ENCODE measurements at places on chromosomes 4 and X.

GRCh38 chr4:145531223-145531622 lies 49.6 kb downstream of the SMAD1 start:
- no peak for DNase-seq

GRCh38 chr4:145951931-145952330 lies 13.3 kb upstream of the ZNF827 start:
- no peak for DNase-seq

- peak; percentile 79 for DNase-seq
Observed at GRCh38 chrX:13381514-13381913, 61.7 kb upstream of the ATXN3L start.

DNA sequence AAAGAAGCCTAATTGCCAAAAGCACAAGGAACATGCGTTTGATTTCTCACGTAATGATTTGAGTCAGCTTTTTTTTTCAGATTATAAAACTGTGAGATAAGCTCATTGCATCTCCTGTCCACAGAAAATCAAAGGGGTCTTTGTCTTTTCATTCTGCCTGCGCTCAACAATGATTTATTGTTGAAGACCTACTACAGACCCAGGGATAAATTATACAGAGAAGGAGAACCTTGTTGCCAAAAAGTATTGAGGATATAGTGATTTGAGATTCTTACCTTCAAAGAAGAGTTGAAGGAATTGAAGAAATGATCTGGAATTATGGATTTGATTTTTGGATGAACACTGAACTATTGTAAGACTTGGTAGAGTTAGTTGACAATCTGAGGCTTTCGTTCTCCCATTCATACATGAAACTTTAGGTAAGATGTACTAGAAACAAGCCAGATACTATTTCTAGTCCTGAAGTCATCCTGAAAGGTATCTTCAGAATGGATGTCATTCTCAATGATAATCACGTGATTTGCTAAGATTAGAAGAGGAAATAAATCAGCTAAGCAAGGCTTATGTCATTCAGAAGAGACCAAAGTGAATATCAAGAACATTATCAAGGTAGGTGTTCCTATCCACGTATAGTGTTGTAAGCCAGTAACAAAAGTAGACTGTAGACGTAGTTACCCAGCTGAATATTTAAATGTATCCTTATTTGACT lies 71.1 kb upstream of the SCOC start:
- DNase-seq = no peak

- DNase-seq = peak; percentile 88
Observed at GRCh38 chrX:134734466-134734952, 76.2 kb upstream of the PLAC1 start.

- peak; percentile 98 for DNase-seq
Observed at GRCh38 chr4:100299046-100299840, 109.0 kb upstream of the DDIT4L start.

DNA sequence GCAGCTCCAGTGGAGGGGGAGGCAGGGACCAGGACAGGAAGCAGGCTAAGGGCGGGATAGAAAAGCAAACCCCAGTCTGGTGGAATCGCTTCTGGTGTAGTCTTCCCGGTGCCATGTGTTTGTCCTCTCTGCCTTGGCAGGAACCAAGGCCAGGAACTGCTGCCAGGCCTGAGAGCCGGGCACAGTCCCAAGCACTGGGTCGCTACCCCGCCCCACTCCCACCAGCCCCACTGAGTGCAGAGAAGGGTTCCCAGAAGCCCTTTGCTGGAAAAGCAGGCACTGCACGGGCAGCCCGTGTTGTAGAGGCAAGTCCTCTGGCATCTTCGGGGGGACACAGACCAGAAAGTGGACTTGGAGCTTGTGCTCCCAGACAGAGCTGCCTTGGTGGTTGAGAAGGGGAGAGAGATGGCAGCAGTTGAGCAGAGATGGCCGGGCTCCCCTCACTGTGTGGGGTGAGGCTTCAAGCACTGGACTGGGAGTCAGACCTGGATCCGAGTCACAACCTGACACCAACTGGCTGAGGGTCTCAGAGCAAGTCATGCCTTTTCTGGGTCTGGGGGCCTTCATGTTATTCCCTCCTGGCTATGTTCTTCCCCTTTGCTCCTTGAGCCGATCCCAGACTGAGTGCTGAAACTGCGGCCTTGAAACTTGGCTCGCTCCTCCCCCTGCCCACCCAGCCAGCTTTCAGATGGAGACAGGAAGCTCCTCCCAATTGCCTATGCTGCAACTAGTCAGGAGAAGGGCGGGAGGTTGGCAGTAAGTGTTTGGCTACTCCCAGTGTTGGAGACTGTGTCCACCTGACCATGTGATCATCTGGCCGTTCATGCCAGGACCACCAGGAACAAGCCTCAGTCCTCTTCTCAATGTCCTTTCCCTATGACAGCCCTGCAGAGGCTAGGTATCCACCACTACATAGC lies 59.7 kb upstream of the MTM1 start:
- DNase-seq = no peak

DNA sequence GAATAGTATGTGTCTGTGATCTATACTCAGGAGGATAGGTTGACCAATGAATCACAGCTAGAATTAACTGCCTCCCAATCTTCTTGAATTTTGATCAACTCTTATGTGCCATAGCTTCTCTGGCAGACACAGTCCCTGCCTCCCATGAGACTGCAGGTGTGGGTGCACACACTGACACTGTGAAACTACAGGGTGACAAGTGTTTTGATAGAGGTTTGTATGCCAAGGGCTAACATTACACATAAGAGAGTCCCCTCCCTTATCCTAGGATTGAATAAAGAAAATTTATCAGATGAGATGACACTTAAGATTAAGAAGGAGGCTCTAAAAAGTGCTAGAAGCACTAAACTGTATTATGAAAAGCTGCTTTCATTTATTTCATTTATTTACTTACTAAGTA lies 218.4 kb upstream of the BMP3 start:
- no peak for DNase-seq

- peak; percentile 58 for DNase-seq
Observed at GRCh38 chr4:112938461-112939058, 110.9 kb upstream of the ANK2 start.

GRCh38 chrX:124764354-124764753 lies 418.0 kb downstream of the SH2D1A start:
- DNase-seq = no peak

GRCh38 chrX:44733931-44734330 lies 109.9 kb upstream of the DUSP21 start:
- DNase-seq = no peak

DNA sequence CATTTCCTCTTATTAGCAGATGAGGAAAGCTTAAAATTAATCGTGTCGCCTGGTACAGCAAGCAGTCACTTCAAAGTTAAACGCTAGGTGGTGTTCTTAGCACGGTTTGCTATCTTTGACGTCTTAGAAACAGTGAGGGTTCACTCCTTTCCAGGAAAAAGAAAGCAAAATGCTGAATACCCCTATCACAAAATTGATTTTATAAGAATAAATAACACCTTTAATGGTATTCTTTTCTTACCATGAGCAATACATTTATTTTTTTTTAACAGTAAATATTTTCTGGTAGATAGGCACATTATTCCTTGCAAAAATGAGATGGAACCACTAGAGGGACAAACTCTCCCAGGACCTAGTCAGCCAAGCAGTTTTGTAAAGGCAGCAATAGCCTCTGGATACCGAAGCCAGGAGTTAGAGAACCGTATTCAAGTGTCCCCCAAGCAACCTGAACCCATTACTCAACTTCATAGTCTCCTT lies 153.9 kb downstream of the KDR start:
- peak; percentile 51 for DNase-seq

GRCh38 chrX:103356130-103356798 lies at the start of gene TCEAL9:
TSS of gene TCEAL9 (plus strand) at chrX:103356506. CDS start at chrX:103357685, 1,179 bp downstream.
- DNase-seq = peak; percentile 82

- DNase-seq = no peak
Observed at GRCh38 chrX:56284269-56284668, 52.1 kb downstream of the KLF8 start.

- DNase-seq = no peak
Observed at GRCh38 chr4:136412708-136413107, 1119.6 kb downstream of the PCDH18 start.

- DNase-seq = no peak
Observed at GRCh38 chr4:96642490-96642889, 802.6 kb downstream of the PDHA2 start.

GRCh38 chrX:106780264-106780663 lies 22.2 kb upstream of the TBC1D8B start:
- DNase-seq = no peak

DNA sequence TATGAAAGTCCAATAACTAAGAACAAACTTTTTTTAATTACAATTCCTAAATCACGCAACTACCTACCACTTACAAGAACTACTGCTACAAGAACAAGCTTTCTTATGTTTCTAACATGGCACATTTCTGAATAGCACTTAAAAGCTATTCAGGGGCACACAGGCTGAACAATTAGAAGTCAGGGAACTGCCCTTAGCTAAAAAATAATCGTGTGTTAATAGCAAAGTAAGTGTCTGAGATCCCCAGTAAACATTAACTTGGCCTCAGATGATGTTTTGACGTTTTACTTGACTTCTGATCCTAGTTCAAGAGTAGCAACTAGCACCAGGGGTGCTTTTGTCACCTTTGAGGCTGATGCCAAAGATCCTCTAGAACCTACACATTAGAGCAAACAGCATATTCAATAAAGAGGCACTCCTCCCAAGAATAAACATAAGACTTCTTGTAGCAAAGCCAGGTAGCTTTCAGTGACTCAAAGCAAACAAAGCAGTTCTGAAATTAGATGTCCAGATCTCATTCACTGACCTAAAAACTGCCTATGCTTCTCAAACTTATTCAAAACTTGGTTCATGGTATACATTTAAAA lies 16.2 kb downstream of the SPOCK3 start:
- DNase-seq = no peak

DNA sequence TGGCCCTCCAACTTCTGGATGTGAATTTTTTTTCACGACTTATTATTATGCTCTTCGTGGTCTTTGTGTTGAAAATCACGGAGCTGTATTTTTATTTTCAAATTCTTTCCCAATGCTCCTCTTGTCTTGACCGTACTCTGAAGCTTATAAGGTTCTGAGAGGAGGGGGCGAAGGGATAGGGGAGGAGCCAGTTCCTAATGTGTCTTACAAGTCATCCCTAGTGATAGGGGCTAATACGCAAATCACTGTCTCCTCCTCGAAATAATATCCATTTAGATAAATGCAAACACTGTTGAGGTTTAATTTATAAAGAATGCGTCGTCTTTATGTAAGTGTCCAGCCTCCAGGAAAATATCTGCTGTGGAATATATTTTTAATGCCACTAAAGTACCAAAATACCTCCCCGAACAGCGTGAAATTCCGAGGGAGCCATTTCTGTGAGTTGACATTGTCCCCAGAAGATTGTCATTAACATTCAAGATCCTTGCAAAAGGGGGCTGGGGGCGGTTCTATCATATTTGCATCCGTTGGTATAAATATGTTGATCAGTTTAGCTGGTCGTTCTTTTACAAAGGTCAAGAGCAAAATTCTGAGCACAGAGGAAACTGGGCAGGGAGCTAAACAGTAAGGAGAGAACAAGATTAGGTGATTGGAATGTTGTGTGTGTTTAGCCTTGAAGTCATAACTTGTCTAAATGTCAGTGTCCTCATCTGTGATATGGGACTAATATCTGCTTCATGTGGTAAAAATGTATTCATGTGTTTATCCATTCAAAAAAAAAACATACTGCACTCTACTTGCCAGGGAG lies 3.7 kb upstream of the FAT1 start:
- DNase-seq = no peak

- DNase-seq = no peak
Observed at GRCh38 chrX:6738518-6739470, 203.9 kb upstream of the VCX3A start.

- DNase-seq = no peak
Observed at GRCh38 chr4:123446865-123447474, 50.4 kb downstream of the SPRY1 start.

DNA sequence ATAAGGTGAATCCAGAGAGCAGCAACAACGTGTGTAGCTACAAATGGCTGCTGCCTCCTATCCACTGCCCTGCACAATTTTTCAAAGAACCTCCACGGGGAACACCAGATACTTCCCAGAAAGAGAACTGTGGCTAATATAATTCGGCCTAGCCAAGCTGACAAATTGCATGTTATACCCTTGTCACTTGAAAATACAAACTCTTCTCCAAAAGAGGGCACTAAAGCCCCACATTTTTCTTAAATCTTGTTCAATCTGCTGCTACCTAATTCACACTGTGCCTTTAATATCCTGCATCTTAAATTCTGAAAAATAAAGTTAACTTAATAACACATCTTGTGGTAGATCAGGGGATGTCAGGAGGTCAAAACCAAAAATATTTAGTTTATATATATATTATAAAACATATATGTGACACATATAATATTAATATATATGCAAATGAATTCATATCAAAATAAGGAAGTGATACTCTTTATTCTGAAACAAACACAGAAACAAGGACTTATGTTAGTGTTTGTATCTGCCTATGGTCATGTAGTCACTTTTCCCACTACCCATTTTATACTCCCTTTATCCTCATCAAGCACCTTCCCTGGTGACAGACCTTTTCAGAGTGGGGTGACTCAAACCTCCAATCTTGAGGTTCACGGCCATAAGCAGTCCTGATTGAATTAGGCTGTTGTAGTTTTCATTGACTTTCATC lies 24.1 kb downstream of the CT45A1 start:
- DNase-seq = no peak

- no peak for DNase-seq
Observed at GRCh38 chrX:103537871-103538387, 18.6 kb upstream of the RAB40A start.

- no peak for DNase-seq
Observed at GRCh38 chr4:70979445-70980008, 13.9 kb upstream of the DCK start.

GRCh38 chrX:66004928-66005829 lies 34.7 kb downstream of the VSIG4 start:
- DNase-seq = no peak
